ENCODE measurements at places on chromosomes 7 and 10. TPM values are rescaled to one million over a fixed set of nuclear protein-coding genes. Genes with fewer than 3 reads are reported as not detected.

ACHE gene
- 30.0 TPM for total RNA-seq

DNA sequence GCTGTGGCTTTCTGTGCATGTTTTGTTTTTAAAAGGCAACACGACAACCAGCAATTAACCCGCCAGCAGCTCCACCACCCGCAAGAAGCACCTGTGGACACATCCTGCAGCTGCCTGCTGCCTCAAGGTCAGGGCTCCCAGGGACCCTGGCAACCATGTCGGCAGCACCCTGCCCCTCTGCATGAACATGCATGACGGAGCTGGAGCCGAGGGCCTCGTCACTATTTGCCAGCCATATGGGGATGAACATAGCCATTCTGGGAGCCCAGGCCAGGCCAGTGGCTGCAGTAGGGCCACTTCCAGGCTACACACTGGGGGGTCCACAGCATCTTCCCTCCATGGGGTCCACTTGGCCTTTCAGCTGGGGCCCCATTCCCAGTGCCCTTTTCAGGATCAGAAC lies 52.9 kb downstream of the CAMK2B start:
- no peak for DNase-seq

CYP26A1 gene
- 4.2 TPM for total RNA-seq

GRCh38 chr7:79175374-79175773 lies 278.1 kb downstream of the MAGI2 start:
- no peak for DNase-seq

DNA sequence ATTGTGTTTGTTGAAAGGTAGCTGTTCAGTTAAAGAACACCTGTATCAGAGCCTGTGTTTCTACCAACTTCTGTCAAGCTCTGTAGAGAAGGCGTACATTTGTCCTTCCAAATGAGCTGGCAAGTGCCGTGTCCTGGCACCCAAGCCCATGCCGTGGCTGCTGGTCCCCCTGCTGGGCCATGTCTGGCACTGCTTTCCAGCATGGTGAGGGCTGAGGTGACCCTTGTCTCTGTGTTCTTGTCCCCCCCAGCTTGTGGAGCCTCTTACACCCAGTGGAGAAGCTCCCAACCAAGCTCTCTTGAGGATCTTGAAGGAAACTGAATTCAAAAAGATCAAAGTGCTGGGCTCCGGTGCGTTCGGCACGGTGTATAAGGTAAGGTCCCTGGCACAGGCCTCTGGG lies 154.9 kb downstream of the EGFR start:
- no peak for DNase-seq

DNA sequence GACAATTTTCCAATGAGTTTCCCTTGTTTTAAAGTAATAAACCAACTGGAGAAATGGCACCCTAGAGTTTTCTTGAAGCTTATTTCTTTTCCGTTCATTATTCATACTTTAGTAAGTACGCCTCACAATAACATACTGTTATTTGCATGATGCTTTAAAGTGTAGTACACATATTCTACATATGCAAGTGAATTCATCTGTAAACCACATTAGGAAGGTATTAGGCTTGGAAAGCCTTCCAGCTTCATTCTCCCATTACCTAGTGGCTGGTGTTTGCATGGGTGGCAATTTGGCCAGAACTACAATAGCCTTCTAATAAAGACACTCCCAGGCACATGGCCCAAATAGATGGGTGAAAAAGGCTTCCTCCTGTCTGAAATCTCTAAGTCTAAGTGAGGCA lies 45.5 kb upstream of the KIAA1217 start:
- DNase-seq: no peak

GIMAP8 gene
- not detected for total RNA-seq

All from glutamatergic neuron (in vitro differentiated cells).